ENCODE measurements at places on chromosomes 11 and 22.

DNA sequence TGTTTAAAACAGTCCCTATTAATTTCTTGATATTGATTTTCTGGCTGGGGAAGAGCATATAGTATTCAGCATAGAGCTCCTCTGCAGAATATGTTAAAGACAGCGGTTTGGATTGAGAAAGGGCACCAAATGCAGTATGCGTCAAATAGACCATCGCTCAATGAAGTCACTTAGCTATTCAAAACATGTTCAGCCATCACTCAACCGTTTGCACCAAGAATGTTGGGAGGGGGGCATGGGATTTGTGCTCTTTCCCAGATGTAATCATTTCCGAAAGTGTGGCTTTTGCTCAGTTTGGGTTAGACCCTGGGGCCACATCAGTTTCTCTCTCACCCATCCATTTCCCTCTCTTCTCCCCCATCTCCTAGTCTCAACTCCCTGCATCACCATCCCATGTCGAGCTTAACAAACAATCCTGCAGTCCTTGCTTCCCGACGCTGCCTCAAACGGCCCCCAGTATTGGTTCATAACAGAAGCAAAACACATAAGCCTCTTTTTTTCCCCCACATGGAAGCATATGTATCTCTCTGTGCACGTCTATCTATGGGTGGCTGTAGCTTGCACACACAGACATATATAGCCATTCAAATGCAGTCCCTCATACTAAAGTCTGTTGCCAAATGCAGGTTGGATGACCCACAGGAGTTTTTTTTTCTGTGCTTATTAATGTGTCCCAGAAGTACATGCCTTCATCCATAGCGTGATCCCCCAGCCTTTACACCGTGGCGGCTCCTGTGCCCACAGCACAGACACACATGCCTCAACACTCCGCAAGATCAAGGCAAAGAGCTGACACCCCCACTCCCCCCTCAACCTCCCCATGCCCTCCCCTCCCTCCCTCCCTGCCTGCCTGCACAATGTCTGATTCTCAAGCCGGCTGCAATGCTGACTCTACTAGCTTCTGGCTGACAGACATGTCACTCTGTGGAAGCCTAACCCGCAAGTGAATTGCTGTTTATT is 2.6 kb downstream of the CACNG2 start:
- DNase-seq: no peak

GRCh38 chr22:50530580-50530876 is 716 bp upstream of the TYMP start:
- DNase-seq: no peak

GRCh38 chr11:30855383-30856006 is 269.3 kb upstream of the MPPED2 start:
- no peak for DNase-seq

- no peak for DNase-seq
Observed at GRCh38 chr11:108847298-108847990, 182.6 kb downstream of the DDX10 start.
